CD4-positive, alpha-beta T cell (primary cell): ENCODE measurements at places on chromosomes 5 and 9.

- DNase-seq, result no peak
These were observed 69.7 kb downstream of the ARHGAP26 start for GRCh38 chr5:142839711-142840346.

DNA sequence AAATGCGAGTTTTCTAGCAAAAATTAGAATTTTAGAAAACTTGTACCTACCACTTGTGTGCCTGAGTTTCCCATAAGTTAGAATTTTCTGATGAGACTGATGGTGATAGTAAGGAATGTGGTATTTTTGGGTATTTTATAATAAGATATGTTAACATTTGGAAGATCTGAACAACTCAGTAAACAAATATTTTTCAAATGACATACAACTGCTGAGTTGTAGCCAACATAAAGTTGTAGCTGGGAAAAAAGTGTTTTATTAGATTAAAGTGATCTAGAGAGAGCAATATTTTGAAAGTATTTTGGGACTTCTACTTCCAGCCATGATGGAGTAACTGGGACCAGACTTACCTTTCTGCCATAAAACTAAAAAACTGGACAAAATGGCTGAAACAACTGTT, 37.9 kb downstream of the GEMIN5 start:
- no peak for DNase-seq

GRCh38 chr9:135777623-135778177, 75.7 kb downstream of the KCNT1 start:
- DNase-seq, result no peak

GRCh38 chr5:83955916-83956315, 235.3 kb upstream of the HAPLN1 start:
- no peak for DNase-seq

DNA sequence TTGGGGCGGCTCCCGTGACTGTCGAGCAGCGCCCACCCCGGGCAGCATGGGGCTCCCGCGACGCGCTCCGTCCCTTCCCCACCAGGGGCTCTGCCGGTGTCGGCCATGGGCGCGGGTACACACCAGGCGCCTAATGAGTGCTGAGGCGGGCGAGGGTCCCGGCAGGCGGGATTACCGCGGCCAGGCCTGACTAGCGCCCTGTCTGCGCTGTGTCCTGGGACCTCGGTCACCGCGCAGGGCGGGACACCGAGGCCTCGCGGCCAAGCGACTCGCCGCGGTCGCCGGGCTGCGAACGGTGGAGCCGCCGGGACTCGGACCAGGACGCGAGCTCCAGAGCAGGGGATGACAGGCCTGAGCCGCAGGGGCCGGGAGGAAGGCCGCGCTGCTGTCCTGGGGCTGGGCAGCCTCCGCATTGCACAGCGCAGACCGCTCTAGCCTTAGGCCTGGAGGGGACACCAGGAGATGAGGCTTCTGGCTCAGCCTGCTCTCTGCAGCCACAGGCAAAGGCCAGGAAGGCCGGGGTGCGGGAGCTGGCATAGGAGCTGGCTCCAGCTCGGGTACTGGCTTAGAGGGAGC, 14.1 kb downstream of the LCN10 start:
- DNase-seq, result no peak

- no peak for DNase-seq
These were observed 21.3 kb downstream of the DTWD2 start for GRCh38 chr5:118967059-118967508.

- no peak for DNase-seq
These were observed 30.4 kb downstream of the PSMB7 start for GRCh38 chr9:124384846-124385245.

DNA sequence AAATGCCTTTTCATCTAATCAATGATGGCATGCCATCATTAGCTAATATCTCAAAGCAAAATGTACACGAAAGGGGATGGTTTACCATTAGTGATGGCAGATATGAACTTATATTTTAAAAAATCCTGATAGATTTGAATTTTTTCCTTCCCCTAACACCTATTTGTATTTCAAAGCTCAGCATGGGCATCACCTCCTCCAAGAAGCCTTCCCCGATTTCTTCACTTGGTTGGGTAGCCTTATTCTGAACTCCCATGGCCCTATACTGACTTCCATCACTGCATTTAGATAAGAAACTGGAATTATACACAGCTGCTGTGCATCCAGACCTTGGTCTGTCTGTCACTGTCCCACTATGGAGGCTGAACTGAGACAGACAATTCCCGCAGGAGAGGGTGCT, 49.6 kb upstream of the FBXW11 start:
- DNase-seq, result no peak

DNA sequence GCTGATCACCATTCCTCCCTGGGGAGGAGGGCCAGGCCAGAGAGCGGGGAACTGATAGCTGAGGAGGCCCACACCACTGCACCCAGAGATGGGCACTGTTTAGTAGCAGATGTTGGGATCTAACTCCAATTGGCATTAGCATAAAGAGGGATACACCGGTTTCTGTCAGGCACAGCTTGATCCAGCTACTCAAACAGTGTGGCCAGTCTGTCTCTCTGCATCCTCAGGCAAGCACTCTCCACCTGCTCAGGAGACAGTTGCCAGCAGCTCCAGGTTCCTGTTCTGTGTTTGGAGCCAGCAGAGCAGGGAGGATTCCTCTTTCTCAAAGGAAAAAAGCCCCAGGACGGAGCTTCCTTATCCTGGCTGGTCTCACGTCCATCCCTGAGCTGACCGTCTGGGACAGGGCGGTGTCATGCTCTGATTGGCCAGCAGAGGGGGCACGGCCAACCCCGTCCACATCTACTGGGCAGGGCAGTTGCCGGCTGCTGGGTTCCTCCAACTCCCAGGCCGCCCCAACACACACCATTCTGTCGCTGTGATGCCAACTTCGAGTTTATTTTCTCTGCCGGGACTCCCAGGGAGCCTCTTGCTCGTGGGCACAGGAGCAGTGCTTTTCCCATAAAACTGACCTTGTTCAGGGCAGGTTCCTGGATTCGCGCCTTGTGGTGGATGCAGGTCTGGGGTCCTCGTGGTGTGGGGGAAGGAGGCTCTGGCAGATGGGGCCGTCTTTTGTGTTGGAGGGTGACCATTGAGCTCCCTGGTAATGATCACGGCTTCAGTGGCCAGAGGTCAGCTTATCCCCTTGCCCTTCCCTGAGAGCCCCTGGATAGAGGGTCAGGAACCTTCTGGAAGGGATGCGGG, 47.9 kb downstream of the COL5A1 start:
- no peak for DNase-seq

DNA sequence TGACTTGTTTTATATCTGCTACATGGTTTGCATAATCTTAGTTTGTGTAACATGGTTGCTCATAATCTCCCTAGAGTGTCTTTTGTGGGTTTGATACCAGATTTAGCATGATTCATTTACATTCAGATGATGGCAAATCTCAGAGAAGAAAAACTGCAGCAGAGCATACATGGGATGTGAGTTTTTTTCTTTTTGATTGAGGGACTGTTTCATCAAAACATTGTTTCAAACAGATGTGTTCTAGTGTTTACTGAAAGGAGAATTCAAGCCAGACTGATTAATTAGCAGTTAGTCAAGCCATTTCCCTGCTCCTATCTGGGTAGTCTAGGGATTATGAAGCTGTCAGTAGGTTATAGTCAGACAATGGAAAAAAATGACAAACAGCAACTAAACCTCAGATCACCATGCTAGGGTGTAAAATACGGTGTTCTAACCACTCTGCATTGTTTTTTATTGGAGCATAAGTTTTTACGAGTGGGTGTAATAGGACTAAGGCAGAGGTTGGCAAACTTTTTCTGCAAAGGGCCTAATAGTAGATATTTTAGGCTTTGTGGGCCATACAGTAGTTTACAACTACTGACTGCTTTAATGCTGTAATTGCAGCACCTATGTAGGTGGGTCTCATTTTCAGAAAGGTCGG, 10.5 kb upstream of the GDNF start:
- DNase-seq, result no peak

DNA sequence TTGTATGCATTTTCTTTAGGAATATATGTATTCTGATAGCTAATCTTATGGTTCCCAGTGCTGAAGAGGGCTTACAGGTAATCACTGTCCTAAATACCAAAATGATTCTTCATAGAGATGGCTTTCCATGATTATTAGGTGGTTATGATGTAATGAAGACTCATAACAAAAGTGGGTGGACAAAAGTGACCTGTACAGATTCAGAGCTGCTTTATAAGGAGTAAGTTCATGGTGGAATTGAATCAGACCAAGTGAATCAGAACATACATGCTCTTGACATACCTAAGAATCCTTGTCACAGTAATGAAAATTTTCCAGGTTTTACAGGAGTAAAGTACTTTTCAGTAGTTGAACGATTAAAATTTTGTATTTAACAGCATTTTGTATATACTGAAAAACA, 105.6 kb downstream of the NIPBL start:
- no peak for DNase-seq

GRCh38 chr5:76457674-76458485, 54.8 kb downstream of the IQGAP2 start:
- DNase-seq, result no peak

- DNase-seq, result no peak
These were observed 106.7 kb upstream of the SLC28A3 start for GRCh38 chr9:84447305-84447704.

GRCh38 chr5:16542236-16542635, 74.6 kb downstream of the RETREG1 start:
- DNase-seq, result no peak

- no peak for DNase-seq
These were observed 4.3 kb downstream of the FAM174A start for GRCh38 chr5:100539519-100539918.

GRCh38 chr5:115842089-115842935, 577 bp downstream of the AP3S1 start:
- DNase-seq, result peak; percentile 29

DNA sequence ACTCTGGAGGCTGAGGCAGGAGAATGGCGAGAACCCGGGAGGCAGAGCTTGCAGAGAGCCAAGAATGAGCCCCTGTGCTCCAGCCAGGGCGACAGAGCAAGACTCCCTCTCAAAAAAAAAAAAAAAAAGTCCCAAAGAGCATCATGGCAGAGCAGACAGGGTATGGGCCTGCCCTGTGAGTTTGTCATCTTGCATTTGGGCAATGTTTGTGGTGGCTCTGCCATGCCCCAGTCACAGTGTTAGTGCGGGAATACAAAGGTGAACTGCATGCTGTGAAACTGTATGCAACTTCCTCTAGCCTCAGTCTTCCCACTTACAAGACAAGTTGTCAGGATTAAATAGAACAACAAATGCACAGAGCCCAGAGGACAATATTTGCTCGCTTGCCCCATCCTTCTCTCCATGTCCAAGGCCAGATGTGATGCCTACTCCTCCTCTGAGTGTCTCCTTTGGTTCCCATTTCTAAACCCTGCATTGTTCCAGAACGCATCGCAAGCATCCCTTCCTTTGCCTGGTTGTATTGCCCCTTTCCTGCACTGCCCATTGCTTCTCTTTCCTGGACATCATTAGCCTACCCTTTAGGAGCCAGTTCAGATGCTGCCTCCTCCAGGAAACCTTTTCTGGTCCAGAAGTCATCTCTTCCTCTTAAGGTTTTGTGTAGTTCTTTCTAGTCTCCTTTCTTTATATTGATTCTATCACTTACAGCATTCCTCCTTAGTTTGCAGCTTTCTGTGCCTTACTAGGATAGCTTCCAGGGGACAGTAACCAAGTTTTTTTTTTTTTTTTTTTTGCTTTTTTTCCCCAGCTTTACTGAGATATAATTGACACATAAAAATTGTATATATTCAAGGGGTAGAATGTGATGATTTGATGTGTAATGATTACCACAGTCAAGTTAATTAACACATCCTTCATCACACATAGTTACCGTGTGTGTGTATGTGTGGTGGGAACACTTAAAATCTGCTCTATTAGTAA, 69.0 kb upstream of the TNFAIP8 start:
- no peak for DNase-seq
